NCI-H2029 treated with DMSO at 0.1 percent for 48 hours (cell line): ENCODE measurements at places on chromosomes 16 and 17.

- peak; percentile 14 for DNase-seq
These were observed 14.5 kb downstream of the C17orf100 start for GRCh38 chr17:6666077-6666521.

- peak; percentile 45 for DNase-seq
These were observed 1.6 kb downstream of the MRM1 start for GRCh38 chr17:36602924-36603384.

DNA sequence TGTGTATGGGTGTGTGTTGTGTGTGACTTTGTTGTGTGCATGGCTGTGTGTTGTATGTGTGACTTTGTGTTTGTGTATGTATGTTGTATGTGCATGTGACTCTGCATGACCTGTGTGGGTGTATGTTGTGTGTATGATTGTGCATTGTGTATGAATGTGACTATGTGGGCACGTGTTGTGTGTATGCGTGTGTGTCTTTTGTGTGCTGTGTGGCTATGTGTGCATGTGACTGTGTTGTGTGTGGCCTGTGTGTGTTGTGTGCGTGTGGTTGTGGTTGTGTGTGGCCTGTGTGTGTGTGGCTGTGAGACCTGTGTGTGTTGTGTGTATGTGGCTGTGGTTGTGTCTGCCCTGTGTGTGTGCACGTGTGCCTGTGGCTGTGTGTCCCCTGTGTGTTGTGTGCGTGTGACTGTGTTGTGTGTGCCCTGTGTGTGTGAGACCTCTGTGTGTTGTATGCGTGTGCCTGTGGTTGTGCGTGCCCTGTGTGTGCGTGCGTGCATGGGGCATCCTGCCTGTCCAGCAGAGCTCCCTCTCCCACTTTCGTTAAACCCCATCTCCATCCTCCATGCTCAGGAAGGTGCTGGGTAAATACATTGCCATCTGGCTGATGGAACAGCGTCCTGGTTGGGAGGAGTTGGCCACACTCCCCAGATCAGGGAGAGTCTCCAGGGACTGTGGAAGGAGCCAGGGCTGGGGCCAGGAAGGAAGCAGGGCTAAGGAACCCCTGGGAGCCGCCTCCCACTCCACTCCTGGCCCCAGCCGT is 90.1 kb upstream of the GSE1 start:
- DNase-seq: no peak

DNA sequence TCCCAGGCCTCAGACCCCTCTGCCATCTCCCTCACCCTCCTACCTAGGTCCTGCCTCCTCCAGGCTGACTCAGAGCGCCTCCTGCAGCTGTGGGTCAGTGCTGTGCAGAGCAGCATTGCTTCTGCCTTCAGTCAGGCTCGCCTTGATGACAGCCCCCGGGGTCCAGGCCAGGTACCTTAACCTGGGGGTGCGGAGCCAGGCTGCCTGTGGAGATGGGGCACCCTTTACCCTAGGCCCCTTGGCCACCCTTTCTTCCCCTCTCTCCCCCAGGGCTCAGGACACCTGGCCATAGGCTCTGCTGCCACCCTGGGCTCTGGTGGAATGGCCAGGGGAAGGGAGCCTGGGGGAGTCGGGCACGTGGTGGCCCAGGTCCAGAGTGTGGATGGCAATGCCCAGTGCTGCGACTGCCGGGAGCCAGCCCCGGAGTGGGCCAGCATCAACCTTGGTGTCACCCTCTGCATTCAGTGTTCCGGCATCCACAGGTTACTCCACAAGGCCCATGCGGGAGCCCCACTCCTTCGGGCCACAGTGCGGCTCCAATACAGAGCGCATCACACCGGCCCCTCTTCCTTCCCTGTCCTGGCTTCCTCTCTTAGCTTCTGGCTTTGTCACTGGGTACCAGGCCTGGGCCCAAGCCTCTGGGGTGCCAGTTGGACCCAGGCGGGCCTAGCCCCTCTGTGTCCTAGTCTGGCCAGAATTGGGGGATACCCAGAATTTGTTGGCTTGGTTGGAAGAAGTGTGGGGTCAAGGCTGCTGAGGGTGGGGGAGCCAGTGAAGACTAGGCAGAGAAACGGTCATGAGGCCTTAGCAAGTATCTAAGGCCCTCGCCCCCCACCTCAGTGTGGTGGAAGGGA is 5.0 kb upstream of the KCTD11 start:
- no peak for DNase-seq

GRCh38 chr16:47236716-47237115 is 93.0 kb upstream of the NETO2 start:
- no peak for DNase-seq

- no peak for DNase-seq
These were observed 196.2 kb downstream of the LGALS9B start for GRCh38 chr17:20271011-20271610.

- DNase-seq: no peak
These were observed 54.1 kb downstream of the VMP1 start for GRCh38 chr17:59761385-59762048.

DNA sequence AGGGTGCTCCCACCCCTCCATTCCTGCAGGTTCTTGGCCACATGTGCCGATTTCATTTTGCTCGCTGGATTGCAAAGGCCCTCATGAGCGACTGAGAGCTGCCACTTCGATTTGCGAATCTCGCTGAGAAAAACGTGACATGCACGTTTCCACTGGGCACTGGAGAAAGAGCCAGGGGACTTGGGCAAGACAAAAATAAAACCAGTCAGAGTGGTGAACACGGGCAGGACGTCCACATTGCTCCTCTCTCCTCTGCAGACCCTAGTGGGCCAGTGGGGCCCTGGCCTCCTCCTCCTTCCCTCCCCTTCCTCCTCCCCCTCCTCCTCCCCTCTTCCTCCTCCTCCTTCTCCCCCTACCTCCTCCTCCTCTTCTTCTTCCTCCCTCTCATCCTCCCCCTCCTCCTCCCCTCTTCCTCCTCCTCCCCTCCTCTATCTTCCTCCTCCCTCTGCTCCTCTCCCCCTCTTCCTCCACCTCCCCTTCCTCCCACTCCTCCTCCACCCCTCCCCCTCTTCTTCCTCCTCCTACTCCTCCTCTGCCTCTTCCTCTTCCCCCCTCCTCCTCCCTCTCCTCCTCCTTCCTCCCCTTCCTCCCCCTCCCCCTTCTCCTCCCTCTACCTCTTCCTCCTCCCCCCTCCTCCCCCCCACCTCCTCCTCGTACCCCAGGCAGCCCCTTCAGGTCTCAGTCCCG is 28.1 kb upstream of the ENPP7 start:
- DNase-seq: no peak

GRCh38 chr17:2905269-2905668 is 109.0 kb downstream of the RAP1GAP2 start:
- DNase-seq: no peak

GRCh38 chr17:57668332-57668731 is 76.8 kb downstream of the CCDC182 start:
- DNase-seq: no peak

GRCh38 chr16:11051879-11052808 is 107.8 kb downstream of the CLEC16A start:
- DNase-seq: no peak

GRCh38 chr16:2468725-2469398 is 2.2 kb upstream of the NTN3 start:
- DNase-seq: peak; percentile 61

DNA sequence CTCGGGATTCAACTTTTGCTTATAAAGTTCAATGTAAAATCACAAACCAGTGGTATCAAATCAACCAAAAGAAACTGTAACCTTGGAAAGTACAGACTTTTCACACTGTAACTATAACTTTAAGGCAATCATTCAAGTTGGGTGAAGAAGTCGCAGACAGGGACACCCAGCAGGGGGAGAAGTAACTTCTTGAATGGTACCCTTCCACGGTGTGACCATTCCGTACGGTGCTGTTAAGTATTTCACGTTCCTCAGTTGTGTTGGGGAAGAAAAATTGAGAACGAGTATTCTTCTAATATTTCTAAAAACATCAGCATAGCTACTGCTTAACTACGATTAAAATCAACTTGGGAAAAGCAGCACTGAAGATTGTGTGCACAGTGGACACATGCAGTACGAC is 55.8 kb downstream of the MYH10 start:
- DNase-seq: no peak

GRCh38 chr17:35740997-35741931 is 9.8 kb downstream of the RASL10B start:
- DNase-seq: no peak

DNA sequence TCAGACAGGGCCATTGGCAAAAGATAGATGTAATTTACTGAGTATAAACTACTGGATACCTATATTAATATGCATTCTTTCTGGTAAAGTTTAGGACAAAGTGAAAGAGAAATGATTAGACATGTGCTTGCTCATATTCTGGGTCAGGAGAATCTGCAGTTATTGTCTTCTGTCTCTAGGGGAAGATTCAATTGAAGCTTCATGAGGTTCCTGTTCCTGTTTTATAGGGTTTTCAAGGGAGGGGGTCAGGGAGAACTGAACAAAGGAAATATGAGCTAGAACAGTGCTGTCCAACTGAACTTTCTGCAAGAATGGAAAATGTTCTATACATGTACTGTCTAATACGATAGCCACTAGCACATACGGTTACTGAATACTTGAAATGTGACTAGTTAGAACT is 59.3 kb upstream of the CORO6 start:
- no peak for DNase-seq

DNA sequence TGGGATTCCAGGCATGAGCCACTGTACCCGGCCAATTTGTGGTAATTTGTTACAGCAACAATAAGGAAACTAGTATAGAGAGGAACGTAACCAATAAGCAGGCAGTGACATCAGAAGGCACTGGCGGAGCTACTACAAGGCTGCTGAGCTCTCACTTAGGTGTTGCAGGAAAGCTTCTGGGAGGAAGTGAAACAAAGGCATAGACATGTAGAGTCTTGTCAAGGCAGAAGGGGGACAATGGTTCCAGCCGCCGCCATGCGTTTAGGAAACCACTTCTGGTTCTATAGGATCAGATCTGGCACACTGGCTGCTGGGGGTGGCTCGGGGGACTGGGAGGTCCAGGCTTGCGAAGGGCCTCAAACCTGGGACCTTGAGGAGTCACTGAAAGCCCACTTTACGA is 9.4 kb upstream of the CPSF4L start:
- no peak for DNase-seq

- DNase-seq: peak; percentile 6
These were observed 8.2 kb upstream of the ATP2C2 start for GRCh38 chr16:84360170-84360569.

- no peak for DNase-seq
These were observed 34.6 kb downstream of the LGALS9 start for GRCh38 chr17:27665549-27665948.

- DNase-seq: no peak
These were observed 31.9 kb downstream of the CMC2 start for GRCh38 chr16:80974649-80975376.

GRCh38 chr16:50932348-50932935 is 190.6 kb downstream of the CYLD start:
- DNase-seq: no peak

DNA sequence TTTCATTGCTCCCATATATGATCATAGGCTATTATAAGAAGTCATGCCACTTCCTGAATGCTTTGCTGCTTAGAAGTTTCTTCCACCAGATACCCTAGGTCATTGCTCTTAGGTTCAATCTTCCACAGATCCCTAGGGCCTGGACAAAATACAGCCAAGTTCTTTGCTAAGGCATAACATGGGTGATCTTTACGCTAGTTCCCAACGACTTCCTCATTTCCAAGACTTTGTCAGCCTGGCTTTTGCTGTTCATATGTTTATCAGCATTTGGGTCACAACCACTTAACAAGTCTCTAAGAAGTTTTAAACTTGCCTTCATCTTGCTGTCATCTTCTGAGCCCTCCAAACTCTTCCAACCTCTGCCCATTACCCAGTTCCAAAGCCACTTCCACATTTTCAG is 20.1 kb upstream of the DLX3 start:
- no peak for DNase-seq

GRCh38 chr16:19393226-19394111 is 24.2 kb upstream of the TMC5 start:
- no peak for DNase-seq

DNA sequence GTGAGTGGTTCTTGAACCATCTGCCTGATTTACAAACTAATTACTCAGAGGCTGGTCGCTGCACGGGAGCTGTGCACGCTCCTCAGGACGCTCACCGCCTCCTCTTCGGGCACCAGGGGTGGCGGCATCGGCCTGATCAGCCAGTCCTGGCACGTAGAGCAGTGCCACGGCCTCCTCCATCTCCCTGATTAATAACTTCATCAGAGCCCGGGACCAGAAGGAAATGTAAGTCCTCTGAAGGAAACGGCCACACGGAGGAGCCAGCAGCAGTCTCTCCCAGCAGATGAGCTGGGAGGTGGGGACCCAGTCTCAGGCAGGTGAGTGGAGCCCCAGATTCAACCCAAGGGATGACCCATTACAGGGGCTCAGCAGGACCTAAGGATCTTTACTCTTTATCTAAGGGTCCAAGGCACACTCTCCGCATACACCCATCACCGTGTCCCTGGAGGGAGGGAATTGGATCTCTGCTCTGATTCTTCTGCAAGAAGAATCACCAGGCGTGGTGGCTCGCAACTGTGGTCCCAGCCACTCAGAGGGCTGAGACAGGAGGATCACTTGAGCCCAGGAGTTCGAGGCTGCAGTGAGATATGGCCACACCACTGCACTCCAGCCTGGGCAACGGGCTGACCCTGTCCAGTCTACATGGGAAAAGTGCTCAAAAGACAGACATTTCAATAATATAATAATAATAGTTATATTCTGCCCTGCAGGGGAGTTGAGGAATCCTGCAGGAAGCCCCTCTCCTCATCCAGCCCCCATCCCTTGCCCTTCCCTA is 366.5 kb downstream of the SEC14L1 start:
- no peak for DNase-seq

- no peak for DNase-seq
These were observed 179.1 kb downstream of the RBFOX1 start for GRCh38 chr16:7511549-7512260.

- DNase-seq: no peak
These were observed 26.7 kb upstream of the CFAP20 start for GRCh38 chr16:58155839-58156238.

DNA sequence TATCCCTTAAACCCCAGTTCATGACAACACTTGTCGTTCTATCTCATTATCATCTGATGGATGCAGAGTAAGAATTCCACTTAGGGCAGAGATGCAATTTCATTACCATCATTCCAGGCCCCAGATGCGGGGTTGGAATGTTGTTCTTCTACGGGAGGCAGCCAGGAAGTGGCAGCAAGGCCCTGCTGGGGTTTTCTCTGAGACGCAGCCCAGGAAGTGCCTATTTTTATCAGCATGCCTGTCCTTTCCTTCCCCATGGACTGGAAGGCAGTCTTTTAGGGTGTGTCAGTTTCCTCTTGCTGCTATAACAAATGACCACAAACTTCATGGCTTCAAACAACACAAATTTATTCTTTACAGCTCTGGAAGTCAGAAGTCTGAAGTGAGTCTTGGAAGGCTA is 246.6 kb upstream of the DYNLRB2 start:
- no peak for DNase-seq

DNA sequence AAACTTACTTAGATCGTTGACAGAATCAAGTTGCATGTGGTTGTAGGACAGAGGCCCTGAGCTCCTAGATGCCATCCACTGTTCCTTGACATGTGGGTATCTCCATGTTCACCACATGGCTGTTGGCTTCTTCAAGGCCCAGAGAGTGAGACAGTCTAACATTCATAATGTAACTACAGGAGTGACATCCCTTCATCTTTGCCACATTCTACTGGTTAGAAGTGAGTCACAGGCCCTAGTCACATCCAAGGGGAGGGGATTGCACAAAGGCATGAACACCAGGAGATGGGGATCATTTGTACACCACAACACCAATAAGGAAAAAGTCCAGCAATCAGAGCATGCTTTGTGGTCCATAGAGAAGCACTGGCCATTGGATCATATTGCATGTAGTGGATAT is 56.6 kb downstream of the WSCD1 start:
- no peak for DNase-seq

- no peak for DNase-seq
These were observed 12.8 kb downstream of the ZNF778 start for GRCh38 chr16:89230255-89230654.
